ENCODE measurements at places on chromosomes 2 and 18. TPM values are rescaled to one million over a fixed set of nuclear protein-coding genes. Genes with fewer than 3 reads are reported as not detected.

- no peak for DNase-seq
Measured at GRCh38 chr2:24009680-24010476, at the start of gene MFSD2B. Gene MFSD2B, plus strand, starts transcription at chr2:24010085. Its CDS starts 12 bp downstream, at chr2:24010097.

DNA sequence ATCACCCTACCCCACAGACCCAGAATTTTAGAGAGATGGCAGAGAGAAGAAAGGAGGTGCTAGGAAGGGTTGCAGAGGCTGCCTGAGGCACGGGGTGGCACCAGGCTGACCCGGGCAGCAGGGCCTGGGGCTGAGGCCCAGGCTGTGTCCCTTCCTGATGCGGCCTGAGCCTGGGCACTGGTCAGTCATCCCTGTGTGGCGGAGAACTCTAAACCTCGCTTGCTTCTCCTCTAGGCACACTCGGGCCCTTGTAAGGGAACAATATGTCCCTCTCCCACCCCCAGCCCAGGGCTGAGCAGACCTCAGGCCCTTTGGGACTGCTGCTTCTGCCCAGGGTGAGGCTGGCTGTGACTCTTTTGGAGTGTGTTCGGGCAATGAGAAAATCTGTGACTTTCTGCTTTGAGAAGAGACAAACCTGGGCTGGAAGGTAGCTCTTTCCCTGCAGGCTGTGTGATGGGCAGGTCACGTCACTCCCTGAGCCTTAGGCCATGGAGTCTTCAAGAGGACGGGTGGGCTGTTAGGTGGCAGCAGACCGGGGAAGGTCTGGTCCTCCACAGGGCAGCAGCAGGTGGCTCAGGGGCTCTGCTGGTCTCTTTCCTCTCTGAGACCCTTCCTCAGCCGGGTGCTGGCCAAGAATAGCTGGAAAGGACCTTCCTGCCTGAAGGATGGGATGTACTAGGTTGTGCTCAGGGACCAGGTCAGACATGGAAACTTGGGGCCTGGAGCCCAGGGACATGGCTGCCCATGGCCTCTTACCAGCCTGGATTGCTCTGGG is 96.8 kb downstream of the GLI2 start:
- peak; percentile 25 for DNase-seq

ANKRD30B gene
- total RNA-seq = not detected

- DNase-seq = peak; percentile 63
Measured at GRCh38 chr2:20135631-20136050, 84.2 kb upstream of the LAPTM4A start.

GRCh38 chr2:194725169-194725568 is 931.9 kb upstream of the SLC39A10 start:
- DNase-seq = no peak

- DNase-seq = no peak
Measured at GRCh38 chr2:22912398-22912797, 472.6 kb upstream of the KLHL29 start.

DNA sequence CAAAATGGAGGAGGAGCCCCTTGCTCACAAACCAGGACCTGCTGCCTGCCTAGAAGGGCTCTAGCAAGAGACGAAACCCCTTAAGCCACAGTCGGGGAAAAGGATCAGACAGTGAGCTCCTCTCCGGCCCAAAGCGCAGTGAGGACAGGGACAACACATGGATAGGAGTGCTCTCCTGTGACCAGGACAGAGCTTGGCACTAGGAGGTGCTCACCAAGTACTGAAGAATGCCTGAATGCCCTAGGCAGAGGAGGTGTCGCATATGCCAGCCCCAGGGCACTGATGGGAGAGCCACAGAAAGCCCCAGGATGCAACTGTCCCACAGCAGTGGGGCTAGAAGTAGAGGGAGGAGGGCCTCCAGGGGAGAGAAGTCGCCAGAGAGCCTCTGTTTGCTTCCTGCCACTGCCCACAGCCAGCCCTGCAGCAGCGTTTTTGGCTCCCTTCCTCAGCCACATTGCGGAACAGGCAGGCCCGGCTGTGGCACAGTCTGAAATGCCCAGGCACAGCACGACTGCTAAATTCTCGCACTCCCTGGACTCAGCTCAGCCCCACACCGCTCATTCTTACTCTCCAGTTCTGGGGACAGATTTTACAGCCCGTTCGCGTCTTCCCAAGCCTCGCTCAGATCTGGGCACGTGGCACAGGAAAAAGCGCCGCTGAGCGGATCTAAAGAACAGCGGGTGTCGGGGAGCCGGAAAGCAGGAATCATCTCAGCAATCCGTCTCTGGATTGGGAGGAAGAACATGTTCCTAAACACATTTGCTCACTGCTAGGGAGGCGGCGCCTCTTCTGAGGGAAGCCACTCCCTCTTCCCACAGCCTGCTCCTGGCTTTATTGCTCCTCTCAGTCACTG is 98.7 kb upstream of the POU3F3 start:
- peak; percentile 61 for DNase-seq

DNA sequence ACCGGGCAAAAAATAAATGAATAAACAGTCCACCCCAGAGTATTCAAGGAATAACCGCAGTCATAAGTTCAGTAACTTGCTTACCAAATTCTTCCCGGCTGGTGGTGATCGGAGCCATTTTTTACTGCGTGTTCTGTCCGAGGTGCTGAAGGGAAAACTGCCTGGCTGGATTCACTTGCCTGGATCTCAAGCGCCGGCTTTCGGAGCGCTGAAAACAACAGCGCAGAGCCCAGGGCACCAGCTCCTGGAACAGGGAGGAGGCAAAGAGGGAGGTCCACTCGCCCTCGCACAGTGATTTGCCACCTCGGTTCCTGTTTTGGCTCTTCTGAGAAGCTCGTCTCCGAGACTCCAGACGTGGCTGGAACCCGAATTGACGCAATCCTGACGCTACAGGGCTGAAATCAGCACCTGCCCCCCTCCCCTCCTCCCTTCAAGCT is at the start of gene SYT4:
Gene SYT4 (minus strand): TSS at position 327 of the 437 bp plus-strand sequence. CDS start 209 bp downstream, at position 118.
- peak; percentile 28 for DNase-seq

DNA sequence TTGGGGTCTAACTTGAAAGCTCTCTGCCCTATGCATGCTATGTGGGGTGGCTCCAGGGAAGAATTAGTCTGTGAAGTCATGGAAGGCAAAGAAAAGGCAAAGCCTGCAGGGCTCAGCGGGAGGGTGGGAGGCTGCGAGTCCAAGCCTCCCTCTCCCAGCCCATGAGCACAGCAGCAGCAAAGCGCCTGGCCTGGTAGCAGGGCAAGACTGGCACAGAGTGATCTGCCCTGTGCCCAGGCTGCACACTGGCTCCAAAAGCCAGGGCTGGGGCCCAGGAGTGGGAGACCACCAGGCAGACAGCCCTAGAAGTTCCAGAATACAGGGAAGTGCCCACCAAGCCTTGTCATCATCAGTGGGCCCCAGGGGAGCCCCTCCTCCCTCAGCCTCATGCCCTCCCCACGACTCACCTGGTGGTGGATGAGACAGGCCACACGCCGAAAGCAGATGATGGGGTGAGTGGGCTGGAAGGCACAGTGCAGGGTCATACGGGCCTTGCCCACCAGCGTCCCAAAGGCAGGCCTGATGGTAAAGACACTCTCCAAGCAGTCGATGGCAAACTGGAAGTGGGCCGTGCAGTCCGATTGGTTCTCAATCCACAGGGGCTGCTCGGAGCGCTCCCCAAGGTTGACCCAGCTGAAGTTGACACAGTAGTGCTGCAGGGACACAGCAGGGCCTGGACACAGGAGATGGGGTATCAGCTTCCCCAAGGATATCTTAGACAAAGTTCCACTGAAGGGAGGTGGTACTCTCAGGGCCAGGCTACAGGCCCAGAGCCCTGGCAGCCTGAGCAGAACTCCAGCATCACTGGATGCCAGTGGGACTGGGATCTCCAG is 12.1 kb downstream of the CFAP65 start:
- no peak for DNase-seq

GRCh38 chr2:45570671-45571334 is 40.3 kb downstream of the SRBD1 start:
- DNase-seq = no peak

HJURP gene
- 0.94 TPM for total RNA-seq

Data from right cardiac atrium (tissue), 5 donors.